ENCODE measurements at places on chromosomes 2 and 18.

DNA sequence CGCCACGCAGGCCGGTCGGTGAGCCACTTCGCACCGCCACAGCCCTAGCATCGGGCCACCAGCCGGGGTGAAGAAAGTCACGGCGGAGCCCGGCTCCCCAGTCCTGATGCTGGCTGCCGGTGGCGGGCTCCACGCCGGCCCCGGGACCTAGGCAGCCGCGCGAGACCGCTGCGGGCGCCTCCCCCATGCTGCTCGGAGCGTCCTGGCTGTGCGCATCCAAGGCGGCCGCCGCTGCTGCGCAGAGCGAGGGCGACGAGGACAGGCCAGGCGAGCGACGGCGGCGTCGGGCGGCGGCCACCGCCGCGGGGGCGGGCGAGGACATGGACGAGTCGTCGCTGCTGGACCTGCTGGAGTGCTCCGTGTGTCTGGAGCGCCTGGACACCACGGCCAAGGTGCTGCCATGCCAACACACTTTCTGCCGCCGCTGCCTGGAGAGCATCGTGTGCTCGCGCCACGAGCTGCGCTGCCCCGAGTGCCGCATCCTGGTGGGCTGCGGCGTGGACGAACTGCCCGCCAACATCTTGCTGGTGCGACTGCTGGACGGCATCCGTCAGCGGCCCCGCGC lies 433 bp downstream of the SH3RF3 start:
- no peak for DNase-seq

GRCh38 chr2:156803243-156803642 lies 367.1 kb downstream of the GPD2 start:
- no peak for DNase-seq

- no peak for DNase-seq
Observed at GRCh38 chr2:235080101-235080500, 128.3 kb downstream of the SH3BP4 start.

- DNase-seq: no peak
Observed at GRCh38 chr2:127558911-127559310, 23.4 kb downstream of the MYO7B start.
